DMS79 treated with DMSO at 0.1 percent for 48 hours (cell line): ENCODE measurements at places on chromosomes 6 and 20.

DNA sequence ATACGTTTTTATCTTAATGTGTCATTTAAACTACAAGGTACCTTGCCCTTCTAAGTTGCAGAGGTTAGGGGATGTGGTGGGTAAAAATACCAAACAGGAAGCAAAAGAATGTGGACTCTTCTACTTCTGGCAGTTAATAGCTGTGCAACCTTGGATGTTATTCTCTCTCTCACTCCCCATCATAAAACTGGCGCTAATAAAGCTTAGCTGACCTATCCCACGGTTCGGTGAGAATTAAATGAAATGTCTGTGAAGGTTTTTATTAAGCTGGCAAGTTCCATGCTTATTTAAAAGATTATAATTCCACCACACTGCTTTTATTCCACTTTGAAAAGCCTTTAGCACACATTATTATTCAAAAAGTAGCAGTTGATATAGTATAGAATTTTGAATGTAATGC, 127.8 kb upstream of the SLC22A23 start:
- DNase-seq: no peak

- DNase-seq: no peak
These were observed 59.8 kb downstream of the CDK19 start for GRCh38 chr6:110755411-110755834.

DNA sequence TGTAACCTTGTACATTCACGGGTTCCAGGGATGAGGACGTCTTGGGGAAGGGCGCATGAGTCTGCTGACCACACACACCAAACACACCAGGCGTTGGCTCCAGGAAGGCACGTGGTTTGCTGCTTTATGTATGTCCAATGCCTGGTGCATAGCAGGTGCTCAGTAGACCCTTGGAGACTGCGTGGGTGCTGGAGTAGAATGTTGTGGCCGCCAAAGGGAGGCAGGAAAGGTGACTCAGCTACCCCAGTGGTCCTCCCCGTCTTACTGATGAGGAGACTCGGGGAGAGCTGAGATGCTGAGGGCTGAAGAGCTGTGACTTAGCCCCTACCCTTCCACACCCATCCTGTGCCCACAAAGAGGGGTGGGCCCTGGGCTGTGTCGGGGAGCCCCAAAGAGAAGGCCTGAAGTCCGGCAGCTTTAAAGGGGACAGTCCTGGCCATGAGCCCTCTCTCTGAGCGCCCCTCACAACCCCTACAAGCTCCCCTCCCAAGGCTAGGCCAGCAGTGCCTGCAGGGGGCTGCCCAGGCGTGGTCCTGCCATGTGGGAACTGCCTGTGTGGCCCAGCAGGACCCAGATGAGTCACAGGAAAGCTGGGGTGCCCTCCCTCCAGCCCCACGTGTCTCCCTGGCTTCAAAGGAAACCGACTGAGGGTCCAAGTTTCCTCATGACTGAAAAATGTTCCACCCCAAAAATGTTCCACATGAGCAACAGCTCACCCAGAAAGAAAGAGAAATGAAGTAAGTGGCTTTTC, 28.0 kb upstream of the PTGIS start:
- DNase-seq: no peak

GRCh38 chr6:112202639-112203341, 51.6 kb downstream of the LAMA4 start:
- DNase-seq: no peak

DNA sequence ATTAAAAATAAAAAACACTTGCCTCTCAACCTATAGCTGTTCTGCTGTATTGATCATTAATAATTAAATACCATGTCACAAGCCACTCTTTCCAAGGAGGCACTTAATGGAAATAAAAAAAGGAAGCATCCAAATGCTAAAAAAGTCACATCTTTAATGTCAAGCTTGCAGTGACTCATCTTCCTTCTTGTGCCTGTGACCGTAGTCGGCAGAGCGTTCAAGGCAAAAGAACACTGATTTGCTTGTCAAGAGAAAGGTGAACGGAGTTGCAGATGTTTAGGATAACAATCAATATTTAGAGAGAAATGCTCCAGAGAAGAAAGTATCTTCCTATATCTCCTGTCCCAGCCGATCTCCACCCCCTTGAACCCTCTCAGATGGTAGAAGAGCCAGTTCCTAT, 341.0 kb upstream of the OPRM1 start:
- DNase-seq: no peak

- DNase-seq: no peak
These were observed 13.8 kb downstream of the MDFI start for GRCh38 chr6:41651962-41652657.

GRCh38 chr20:48096957-48097890, 311.9 kb upstream of the SULF2 start:
- no peak for DNase-seq

DNA sequence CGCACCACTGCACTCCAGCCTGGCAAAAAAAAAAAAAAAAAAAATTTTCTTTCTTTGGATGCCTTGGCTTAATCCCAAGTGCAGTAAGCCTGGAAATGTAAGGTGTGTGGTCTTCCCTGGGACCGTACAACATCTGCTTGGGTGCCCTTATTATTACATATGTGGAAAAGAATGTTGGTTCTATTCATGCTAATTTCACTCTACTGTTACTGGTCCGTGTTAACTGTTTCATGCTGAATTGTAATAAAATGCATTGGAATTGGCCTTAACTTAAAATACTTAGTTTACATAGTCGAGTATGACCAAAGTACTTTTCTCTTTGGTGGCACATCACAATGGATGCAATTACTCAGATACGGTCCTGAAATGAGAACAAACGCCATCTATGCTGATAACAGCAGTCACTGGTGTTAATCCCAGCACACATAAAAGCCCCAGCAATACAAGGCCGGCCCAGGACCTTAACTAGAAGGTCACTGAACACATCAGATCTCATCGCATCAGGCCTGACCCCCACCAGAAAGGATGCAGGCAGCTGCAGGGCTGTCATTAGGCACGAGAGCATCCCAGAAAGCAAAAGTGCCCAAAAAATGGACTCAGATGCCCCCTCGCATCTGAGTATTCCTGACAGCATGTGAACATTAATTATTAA, 1.2 kb downstream of the SERPINB6 start:
- no peak for DNase-seq

- DNase-seq: no peak
These were observed 397.9 kb upstream of the ADGRB3 start for GRCh38 chr6:68237205-68237604.

DNA sequence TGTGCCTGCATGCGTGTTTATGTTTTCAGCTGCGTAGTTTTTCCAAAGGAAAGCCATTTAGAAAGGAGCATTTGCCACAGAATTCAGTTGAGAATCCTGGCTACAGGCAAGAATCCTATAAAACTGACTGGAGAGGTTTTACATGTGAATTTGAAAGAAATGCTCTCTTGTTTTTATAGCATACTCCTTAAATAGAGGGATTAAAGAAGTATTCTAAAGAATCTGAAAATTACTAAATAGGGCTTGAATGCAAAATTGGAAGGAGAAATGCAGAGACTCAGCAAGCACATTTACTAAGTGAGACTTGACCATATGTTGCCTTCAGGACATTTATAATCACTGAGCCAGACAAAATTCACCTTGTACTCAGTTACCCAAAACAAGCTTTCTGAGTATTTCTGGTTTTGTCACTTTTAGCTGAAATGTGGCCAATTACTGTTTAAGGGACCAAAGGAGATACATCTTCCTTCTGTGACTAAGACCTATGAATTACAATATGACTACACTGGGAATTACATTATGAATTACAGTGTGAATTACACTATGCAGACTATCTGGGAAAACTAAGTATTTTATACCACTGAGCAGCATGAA, 107.4 kb upstream of the ASCC3 start:
- no peak for DNase-seq

DNA sequence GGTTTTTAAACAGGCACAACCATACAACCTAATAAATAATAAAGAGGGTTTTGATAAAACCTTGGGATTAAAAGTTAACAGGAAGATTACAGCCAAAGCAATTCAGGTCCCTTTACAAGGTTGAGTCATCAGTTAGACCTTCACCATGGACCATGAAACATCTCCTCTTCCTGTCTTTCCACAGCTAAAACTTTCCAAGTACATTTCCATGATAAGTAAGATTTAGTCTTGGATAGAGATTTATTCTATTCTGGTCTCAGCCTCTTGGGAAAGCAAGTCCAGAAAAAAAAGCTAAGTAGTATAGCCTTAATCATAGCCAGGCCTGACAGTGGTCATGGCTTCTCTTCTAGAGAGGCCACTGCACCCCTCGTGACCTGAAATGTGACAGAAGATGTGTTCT, 2.9 kb upstream of the PRSS35 start:
- DNase-seq: no peak

DNA sequence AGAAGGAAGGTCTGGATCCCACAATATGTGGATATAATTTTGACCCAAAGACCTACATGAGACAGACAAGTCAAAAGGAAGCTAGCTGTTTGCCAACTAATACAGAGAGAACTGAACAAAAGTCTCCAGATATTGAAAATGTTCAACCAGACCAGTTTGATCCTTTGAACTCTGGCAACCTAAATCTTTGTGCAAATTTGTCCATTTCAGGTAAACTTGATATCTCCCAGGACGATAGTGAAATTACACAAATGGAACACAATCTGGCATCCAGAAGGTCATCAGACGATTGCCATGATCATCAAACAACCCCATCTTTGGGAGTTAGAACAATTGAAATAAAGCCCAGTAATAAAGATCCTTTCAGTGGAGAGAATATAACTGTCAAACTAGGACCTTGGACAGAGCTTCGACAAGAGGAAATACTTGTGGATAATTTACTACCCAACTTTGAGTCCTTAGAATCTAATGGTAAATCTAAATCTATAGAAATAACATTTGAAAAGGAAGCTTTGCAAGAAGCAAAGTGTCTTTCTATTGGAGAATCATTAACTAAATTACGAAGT, 41.9 kb upstream of the SDHAF4 start:
- no peak for DNase-seq

- peak; percentile 62 for DNase-seq
These were observed 255.9 kb upstream of the SULF2 start for GRCh38 chr20:48041078-48041780.

GRCh38 chr6:161094955-161095354, 103.4 kb downstream of the MAP3K4 start:
- DNase-seq: no peak

- no peak for DNase-seq
These were observed 276.4 kb upstream of the MOCS1 start for GRCh38 chr6:40210628-40211056.

DNA sequence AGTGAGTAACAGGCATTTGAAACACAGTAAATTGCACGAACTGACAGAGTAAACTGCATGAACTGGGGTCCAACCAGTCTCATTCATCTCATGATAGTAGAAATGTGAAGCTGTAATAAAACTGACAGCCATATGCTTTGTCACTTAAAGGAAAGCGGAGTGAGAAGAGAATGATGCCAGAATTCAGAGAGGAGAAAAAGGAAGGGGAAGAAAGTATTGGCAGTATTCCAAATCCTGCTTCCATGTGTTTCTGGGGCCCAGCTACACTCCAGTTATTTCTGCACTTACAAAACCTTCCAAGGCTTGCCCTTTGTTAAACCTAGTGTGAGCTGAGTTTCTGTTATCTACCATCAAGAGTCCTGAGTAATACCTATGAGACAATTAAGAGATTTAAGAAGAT, 17.2 kb downstream of the SNX14 start:
- DNase-seq: no peak

DNA sequence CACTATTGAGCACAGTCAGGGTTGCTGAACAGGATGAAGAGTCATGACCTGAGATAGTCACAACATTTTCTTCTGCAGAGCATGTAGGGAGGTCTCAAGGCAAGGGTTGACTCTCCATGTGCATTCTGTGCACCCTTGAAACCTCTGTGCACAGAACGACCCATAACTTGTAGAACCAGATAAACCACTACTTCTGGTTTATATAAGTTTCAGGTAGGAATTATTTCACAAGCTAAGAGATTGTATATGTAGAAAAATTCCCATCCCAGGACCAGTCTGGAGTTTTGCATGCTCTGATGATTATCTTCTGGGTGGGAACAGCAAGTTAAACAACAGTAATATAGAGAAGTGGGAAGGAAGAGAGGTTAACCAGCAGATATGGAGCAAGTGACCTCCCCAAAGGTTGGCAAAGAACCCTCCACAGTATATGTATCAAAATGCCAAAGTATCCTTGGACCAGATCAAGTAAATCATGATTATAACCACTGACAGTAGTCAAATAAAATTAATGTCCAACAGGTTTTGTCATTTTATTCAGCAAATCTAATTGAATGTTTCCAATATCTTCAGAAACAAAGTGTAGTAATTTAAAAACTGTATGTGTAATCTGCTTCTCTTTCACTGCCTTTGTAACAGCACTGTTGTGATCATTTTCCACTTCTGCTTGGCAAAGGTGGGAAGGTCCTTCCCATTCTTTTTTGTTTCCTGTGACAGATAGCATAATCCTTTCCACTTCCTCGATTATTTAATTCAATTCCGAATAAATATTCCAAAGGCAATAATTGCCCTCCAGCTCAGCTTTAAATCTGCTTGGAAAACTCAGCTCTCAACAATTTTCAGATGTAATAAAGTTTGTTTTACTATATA, 104.4 kb downstream of the SYNE1 start:
- no peak for DNase-seq

DNA sequence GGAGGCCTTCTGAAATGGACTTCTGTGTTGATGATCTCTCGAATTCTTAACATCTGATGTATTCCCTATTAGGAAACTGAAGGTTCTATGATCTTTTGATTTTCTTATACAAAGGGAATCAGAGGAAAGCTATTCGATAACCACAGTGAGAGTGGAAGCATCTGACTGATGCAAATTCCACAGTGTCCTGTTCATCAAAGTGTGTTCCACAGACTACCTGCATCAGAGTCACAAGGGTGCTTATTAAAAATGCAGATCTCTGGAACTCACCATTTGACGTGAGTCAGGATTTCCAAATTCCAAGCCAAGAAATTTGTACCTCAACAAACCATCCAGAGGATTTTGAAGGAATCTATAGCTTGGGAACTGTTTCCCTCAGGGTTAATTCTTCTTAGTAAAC, 4.4 kb upstream of the MEP1A start:
- DNase-seq: no peak

GRCh38 chr6:74671558-74672025, 534.3 kb downstream of the COL12A1 start:
- no peak for DNase-seq

DNA sequence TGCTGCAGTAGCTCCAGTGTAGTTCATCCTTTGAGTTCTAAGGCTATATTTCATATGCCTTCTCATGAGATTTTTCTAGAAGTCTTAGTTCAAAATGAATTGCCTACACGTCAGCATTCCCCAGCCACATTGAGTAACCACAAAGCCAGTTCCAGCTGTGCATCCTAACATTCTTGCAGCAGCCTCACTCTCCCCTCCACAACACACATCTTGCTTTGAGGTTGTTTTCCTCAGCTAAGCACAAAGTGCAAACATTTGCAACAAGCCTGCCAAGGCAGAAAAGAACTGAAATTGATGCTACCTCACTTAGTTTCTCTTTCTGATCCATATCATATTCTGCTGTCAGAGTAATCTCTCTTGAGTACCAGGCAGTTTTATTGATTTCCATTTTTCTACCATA, 160.7 kb upstream of the KCNQ5 start:
- DNase-seq: no peak

DNA sequence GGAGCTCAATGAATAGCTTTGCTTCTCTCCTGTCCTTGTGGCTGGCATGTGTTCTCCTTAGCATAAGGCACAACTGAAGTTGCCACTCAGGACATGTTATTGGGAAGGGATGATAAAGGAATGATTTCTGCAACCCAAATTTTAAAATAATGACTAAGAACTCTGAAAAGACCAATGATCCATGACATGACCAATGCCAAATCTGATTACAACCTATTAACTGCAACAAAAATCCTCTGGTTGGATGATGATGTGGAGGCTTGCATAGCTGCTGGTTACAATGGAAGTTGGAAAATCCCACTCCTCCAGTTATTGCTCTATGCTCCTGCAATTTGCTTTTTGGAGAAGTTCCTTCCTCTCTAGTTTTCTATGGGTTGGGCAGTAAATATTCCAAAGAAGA, 63.4 kb upstream of the FBXL4 start:
- no peak for DNase-seq
